ENCODE measurements at places on chromosomes 13 and 19.

GRCh38 chr13:39159846-39160370 is 121.7 kb downstream of the NHLRC3 start:
- no peak for DNase-seq

DNA sequence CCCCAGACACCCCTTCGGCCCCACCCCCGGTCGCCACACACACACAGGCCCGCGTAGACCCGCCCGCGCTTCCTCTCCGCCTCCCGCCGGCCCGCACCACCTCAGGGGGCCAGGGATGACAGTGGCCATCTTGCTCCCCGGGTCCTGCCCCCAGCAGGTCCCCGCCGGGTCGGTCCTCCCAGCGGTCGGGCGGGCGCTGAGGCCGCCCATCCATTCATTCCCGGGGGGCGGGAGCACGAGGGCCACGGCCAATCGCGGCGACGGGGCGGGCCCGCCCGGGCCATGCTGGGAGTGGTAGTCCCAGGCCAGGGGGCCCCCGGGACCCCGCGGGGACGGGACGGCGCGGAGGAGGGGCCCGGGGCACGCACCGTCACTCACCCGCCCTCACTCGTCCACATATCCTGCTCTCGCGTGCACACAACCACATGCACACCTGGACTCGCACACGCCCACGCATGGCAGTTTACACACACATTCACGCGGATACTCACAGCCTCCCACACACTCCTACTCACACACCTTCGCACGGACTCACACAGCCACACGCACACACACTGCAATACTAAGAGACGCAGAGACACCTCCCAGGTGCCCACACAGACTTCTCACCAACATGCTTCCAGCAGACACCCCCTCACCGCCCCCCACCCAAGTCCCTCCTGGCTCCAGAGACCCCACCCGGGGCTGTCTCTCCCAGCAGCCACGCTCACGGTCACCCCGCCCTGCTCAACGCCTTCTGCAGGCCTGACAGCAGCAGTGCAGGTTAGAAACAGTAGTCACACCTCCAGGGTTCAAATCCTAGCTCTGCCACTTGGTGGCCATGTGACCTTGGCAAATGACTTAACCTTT is at the start of gene DPF1:
TSS of gene DPF1 (minus strand) at position 209 of the 849 bp plus-strand sequence. CDS start at position 129, 80 bp downstream.
- DNase-seq: peak; percentile 32

- no peak for DNase-seq
These were observed 906 bp upstream of the CYP4F11 start for GRCh38 chr19:15935167-15935702.

DNA sequence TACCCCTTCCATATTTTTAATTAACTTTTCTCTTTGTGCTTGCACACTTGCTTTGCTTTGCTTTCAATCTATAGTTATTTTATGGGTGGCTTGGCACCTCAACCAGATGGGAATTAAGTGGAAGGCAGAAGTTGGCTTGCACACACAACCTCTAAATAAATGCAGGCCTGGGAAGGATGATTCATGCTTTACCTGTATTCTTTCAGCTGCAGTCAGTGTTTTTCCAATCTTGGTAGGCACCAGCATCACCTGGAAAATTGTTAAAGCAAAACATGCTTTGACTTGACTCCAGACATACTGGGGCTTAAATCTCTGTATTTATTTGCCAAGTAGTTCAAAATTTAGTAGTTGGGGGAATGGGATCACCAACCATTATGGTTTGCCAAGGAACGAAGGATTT is 543.0 kb downstream of the GPC6 start:
- DNase-seq: no peak

DNA sequence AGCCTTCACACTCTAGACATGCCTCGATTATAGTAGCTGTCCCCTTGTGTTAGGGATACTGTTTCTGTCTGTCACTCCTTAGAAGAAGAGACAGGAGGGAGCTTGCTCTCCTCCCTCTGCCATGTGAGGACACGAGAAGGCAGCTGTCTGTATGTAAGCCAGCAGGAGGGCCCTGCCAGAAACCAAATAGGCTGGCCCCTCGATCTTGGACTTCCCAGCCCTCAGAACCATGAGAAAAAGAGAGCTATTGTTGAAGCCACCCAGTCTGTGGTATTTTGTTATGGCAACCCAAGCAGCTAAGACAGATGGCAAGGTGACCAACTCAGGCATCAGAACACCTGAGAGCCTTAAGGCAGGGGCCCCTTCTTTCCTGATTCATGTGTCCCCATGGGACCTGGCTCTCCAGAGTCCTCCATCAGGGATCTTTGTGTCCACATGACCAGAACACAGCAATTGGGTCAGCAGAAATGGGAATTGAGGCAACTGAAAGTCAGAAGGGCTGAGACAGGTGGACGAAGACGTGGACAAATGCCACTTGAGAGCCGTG is 65.6 kb upstream of the NPAS1 start:
- DNase-seq: no peak

DNA sequence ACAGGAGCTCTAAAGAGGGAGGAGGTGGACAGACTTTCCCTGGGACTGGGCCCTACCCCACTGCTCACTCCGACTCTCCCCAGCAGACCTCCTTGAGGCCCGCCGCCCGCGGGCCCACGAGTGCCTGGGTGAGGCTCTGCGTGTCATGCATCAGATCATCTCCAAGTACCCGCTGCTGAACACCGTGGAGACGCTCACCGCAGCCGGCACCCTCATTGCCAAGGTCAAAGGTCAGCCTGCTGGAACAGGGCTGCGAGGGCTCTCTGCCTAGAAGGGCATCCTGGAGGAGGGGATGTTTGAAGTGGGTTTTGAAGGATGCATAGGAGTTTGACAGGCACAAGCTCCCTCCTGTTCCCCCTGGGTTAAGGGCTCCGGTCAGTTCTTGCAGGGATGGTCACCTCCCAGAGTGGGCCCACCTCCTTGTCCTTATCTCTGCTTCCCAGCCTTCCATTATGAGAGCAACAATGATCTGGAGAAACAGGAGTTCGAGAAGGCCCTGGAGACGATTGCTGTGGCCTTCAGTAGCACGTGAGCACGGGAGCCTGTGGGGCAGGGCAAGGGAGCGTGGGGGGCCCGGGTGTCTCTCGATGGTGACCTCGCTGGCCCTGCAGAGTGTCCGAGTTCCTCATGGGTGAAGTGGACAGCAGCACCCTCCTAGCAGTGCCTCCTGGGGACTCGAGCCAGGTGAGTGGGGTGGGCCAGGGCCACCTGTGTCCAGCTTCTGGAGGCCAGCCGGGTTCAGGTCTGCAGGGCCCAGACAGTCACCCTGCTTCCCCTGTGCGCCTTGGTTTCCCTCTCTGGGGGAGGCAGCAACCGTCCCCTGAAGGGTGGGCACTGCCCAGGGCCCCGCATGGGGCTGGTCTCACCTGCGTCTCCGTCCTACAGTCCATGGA is 6.3 kb downstream of the ARHGAP45 start:
- no peak for DNase-seq

- no peak for DNase-seq
These were observed 33.0 kb downstream of the GPX4 start for GRCh38 chr19:1136621-1137317.

- no peak for DNase-seq
These were observed 24.9 kb downstream of the MED26 start for GRCh38 chr19:16603090-16603489.

DNA sequence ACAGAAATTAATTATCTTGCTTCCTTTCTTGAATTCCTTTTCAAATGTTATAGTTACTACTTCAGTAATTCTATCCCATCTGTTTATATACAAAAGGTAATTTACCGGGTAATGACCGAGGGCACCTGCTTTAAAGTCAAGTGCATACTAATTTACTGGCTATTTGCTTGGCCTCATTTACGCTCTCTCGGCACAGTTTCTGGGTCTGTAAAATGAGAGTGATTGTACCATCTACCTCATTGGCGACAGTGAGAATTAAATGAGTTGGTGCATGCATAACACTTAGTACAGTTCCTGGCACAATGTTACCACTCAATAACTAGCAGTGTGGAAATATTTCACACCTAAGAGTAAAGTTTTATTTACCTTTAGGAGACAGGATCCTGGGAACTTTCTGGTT is 111.6 kb downstream of the GGACT start:
- no peak for DNase-seq

GRCh38 chr13:73201626-73202025 is 142.8 kb downstream of the KLF5 start:
- no peak for DNase-seq

- no peak for DNase-seq
These were observed 29.6 kb downstream of the ELL start for GRCh38 chr19:18491995-18492953.

DNA sequence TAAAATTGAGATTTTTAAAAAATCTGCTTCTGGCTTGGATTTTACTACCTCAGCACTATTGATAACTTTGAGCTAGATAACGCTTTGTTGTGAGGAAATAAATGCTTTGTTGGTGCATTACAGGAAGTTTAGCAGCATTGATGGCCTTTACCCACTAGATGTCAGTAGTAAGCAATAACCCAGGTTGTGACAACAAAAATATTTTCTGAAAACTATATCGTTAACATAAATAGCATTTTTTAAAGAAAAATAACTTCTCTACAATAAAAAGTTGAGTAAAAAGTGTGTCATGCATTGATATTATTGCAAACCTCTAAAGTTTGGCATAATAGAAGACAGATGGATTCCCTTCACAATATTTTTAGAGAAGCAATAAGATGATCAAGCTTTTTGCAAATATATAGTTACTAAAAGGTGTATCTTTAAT is 1246.5 kb downstream of the UQCRFS1 start:
- no peak for DNase-seq

DNA sequence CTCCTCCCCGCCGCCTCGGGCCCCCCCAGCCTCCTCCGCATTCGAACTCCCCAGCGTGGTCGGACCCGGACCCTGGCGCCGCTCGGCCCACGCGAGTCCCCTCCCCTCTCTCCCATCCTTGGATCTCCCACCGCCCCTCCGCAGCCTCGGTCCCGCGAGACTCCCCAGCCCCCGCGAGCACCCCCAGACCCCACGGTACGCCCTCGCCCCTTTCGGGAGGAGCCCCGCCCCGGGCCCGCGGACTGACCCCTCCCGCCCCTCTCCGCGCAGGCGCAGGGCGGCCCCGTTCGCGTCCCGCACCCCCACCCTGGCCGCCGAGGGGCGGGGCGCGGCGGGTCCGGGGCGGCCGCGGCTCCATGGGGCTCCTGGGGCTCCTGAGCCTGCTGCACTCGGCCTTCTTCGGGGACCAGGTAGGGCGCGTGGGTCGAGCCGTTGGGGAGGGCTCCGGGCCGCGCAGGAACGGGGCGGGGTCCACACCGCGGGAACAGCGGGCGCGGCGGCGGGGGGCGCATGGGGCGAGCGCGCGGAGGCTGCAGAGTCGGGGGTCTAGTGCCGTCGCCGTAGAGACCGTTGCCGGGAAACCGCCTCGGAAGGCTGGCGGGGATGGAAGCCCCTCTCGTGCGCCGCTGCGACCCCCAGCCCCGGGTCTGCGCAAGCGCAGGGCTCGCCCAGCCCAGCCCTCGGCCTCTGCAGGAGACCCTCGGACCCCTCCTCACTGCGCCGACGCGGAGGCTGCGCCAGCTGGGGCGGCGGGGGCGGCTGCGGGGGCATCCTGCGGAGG is 3.8 kb upstream of the APC2 start:
- no peak for DNase-seq

DNA sequence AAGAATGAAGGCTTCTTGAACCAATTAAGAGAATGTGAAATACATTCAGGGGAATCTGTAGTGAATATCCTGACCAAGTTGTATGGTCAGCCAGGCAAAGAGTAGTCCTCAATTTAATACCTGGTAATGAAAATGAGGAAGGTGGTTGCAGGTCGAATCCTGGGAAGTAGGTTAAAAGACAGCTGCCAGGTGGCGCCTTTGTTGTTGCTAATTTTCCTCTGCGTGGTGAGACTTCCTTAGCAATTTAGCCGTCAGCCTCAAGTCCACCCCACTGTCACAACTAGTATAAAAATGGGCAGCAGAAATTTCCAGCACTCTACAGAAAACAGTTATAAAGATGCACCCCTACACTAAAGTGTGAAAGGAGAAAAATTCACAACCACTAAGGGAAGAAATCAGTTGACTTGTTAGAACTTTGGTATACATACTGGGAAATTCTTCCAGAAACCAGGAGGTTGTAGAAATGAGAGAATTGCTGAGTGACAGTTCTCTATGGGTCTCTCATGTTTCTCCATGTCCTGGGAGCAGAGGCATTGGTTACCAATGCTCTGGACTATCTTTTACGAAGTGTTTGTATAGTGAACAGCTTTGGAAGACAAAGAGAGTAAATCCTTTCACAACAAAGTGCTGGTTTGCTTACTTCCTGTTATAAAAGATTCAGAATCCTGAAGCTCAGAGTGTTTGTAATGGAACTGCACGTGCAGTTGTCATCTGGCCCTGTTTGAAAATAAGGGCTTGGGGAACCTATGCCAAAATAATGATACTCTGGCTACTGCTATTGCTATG is 235.9 kb downstream of the NHLRC3 start:
- no peak for DNase-seq

DNA sequence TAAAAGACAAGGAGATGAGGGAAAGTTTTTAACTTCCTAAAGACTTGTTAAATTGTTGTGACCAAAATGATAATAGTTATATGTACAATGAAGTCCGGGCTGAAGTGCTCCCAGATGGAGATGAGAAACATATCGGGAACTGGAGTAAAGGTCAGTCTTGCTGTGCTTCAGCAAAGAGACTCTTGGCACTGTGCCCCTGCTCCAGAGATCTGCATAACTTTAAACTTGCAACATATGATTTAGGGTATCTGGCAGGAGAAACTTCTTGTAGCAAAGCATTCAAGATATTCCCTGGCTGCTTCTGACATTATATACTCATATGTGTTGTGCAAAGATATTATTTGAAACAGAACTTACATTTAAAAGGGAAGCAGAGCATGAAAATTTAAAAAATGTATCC is 786.6 kb upstream of the SLITRK6 start:
- no peak for DNase-seq

DNA sequence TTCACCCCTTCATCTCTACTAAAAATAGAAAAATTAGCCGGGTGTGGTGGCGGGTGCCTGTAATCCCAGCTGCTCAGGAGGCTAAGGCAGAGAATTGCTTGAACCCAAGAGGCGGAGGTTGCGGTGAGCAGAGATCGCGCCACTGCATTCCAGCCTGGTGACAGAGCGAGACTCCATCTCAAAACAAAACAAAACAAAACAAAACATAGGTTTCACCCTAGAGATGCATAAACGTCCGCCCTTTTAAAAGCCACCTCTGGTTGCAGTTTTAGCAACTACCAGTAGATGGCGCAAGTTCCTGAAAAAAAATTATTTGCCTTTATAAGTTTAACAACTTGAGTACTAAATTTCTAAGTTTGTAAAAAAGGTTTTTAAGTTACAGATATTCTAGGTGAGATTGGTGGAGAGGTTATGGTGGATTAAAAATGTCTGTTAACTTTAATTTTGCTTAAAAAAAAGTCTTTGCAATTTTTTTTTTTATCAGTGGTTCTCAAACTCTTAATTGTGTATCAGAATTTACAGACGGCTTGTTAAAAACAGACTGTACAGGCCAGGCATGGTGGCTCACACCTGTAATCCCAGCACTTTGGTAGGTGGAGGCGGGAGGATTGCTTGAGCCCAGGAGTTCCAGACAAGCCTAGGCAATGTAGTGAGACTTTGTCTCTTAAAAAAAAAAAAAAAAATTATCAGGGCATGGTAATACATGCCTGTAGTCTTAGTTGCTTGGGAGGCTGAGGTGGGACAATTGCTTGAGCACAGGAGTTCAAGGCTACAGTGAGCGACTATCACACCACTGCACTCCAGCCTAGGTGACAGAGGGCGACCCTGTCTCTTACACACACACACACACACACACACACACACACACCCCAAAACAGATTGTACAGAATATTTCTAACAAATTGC is 42.1 kb downstream of the NAA16 start:
- peak; percentile 59 for DNase-seq

GRCh38 chr13:74158028-74158427 is 23.8 kb upstream of the KLF12 start:
- DNase-seq: no peak

Data from T-helper 17 cell (primary cell).